ENCODE measurements at places on chromosomes 3 and 15.

DNA sequence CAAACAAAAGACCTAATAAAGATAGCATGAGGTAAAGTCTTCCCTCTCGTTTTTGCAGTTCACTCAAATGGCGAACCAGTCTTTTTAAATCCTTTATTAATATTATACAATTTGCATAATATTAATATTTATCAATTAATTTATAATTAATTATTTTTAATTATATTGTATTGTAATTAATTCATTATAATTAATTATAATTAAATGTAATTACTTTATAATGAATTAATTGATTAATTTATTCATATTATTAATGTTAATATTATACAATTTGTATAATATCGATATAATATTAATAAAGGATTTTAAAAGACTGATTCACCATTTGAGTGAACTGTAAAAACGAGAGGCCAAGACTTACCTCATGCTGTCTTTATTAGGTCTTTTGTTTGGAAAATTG lies 1045.4 kb upstream of the CADM2 start:
- no peak for DNase-seq

DNA sequence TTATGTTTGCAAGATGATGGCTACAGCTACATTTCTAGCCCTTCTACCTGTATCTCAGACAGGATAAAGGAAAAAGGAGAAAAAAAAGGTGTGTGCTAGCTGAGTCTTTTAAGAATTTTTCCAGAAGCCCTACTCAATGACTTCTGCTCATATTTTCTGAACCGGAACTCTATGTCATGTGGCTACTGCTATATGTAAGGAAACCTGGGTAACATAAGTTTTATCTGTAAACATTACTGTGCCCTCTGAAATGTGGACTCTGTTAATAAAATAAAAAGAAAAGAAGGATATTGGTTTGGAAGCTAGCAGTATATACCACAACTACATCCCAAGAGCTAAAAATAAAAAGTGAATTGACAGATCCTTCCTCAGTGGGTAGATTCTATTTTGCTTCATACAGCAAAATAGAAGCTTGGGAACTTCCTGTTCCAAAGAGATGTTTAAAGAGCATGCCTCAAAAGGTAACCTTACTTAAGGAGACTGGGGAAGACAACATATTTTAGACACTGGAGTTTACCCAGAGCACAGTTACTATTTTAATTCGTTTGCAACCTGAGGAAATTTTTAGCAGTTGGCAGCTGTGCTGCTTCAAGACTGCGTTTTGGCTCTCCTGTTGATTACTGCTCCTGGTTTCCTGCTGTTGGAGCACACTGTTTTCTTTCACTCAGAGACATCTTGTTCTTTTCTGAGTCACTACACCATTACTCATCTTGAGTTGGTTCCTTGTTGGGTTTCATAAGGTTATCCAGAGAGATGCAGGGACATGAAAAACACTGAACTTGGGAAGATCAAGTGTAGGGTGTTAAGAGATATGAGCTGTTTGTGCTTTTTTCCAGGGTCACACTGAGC lies 280.7 kb downstream of the NFKBIZ start:
- no peak for DNase-seq

- no peak for DNase-seq
Observed at GRCh38 chr3:39088889-39089288, 18.5 kb downstream of the GORASP1 start.

- DNase-seq: no peak
Observed at GRCh38 chr3:122060040-122060698, 5.0 kb downstream of the CD86 start.

DNA sequence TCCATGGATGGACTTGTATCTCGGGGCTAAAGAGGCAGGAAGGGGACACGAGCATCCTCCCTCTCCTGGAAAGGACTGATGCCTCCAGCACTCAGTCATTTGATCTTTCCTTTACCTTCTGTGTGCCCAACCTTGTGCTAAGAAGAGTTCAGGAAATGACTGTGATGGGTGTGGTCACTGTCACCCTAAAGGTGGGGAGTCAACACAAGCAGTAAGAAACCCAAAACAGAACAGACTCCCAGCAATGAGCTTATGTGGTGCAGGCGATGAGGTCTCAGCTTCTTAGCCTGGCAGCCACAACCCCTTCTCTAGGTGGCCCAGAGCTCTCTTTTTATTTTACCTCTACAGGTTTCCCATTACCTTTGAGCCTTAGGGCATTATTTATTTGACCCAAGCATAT lies 3.8 kb downstream of the MPI start:
- DNase-seq: peak; percentile 39

DNA sequence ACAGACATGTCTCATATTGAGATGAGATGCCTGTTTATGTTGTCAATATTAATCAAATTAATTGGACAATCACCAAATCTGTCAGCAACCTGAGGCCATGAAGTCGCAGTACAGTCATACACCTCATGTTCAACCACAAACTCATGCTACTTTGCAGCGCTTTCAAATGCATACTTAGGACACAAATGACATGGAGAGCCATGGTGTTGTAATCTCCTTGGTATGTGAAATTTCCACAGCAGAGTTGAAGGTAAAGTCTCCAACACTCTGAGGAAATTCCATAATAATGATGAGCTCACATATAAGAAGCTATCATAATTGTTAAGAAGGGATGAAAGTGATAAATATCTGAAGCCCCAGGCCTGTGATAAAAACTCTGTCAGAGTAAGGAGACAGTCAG lies 873.9 kb downstream of the MCTP2 start:
- no peak for DNase-seq

DNA sequence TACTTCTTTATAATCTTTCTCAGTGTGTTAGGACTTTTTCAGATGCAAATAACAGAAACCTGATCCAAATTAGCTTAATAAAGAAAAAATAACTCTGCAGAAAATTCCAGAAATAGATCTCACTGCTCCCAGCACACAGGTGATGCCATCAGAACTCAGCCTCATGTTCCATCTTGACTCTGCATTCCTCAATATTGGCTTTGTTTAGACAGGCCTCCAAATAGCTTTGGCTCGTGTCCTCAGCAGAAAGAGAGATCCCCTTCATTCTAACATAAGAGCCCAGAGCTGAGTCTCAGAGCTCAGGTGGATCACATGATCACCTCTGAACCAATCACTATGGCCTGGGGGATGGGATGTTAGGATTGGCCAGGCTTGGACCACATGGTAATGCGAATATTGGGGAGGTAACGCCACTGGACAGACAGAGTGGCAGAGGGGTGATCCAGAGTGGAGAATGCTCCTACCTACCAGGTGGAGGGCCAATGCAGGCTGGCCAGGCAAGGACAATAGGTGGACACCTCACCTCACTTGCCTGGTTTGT lies 46.6 kb upstream of the TBC1D21 start:
- DNase-seq: no peak

GRCh38 chr3:157922614-157923013 lies 183.6 kb downstream of the SHOX2 start:
- DNase-seq: no peak

DNA sequence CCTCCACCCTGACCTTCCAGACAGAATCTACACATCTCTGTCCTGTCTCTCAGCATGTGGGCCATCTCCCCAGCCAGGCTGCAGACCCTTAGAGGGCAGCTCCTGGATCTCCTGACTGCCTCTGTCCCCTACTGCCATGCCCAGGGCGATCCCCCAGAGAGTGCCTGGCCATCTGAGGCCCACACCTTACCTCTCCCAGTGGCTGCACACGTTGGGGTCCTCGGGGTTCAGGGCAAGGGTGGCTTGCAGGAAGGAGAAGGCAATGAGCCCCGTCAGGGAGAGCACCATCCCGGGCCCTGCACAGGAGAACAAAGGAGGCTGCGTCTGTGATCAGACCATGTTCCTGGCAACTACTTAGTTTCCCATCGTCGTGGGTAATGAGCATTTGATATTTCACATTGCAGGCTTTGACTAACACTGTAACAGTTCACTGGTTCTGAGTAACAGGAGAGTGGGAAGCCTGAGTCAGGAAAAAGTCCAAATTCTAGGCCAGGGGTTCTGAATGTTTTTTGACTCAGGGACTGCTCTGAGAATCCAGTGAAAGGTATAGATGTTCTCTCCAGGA lies 125.4 kb downstream of the MEGF11 start:
- DNase-seq: no peak

DNA sequence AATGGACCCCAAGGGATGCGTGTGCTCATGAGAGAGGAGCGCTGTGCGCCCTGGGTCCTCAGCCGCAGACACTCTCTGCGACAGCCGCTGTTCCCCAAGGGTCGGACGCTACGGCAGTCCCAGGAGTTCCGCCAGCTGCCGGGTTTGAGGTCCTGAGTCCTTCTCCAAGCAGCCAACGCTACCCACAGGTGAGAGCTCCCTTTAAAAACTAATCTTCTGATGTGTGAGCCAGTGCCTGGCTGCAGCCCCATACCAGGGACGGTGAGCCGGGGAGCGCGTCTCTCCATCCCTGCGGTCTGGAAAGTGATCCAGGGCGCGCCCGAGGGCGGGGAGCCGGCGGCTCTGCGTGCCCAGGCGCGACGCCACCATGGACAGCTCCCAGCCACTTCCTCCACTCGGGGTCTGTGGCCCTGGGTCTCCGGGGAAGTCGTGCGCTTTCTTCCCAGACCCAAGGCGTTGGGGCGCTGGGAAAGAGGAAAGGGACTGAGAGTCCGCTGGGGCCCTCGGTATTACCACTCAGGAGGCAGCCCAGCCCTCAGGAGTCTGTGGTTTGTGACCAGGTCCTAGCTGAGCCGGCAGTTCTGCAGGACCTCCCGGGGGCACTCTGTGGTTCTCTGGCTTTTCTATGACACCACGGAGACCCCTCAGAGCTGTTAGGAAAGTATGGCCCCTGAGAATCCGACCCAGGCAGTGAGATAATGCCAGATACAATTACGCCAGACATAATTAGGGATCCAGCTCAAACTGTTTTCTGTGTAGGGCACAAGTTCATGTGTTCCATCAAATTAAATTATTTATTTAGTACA lies 1.4 kb downstream of the CEMIP start:
- DNase-seq: peak; percentile 38

DNA sequence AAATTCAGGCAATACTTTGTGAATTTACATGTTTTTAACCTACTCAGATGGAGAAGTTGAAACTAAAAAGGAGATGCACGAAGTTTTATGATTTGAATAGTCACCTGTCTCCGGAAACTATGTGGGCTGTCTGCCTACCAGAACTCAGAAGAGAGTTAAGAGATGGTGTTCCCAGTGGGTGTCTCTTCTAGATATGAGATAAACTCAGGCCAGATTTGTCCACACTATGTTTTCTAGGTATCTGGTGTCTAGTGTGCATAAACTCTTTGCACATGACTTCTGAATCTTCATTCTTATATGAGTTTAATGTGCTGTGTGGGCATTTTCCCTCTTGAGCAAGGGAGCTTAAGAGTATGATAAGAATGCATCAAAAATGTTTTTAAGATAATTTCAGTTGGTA lies 222.8 kb downstream of the FOXP1 start:
- DNase-seq: peak; percentile 50

GRCh38 chr15:23877502-23878412 lies 190.7 kb upstream of the NDN start:
- peak; percentile 57 for DNase-seq

DNA sequence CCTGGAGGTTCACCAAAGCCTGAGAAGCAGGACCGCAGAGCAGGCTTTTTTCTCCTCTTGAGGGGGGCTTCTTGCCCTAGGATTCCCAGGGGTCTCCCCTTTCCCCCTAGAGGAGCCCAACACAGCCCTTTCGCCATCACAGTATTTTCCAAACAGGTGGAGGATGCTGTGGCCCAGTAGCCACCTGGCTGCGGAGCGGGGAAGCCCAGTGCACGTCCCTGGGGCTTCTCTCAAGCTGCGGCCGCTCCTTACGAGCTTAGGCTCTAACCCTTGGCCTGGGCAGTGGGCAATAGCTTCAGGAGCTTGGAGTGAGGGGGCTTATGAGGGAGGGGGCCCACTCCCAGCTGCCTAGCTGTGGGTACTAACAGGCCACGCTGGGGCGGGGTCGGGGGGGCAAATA lies 11.6 kb upstream of the DLL4 start:
- DNase-seq: no peak

GRCh38 chr3:66229931-66230330 lies 9.1 kb downstream of the SLC25A26 start:
- DNase-seq: no peak

DNA sequence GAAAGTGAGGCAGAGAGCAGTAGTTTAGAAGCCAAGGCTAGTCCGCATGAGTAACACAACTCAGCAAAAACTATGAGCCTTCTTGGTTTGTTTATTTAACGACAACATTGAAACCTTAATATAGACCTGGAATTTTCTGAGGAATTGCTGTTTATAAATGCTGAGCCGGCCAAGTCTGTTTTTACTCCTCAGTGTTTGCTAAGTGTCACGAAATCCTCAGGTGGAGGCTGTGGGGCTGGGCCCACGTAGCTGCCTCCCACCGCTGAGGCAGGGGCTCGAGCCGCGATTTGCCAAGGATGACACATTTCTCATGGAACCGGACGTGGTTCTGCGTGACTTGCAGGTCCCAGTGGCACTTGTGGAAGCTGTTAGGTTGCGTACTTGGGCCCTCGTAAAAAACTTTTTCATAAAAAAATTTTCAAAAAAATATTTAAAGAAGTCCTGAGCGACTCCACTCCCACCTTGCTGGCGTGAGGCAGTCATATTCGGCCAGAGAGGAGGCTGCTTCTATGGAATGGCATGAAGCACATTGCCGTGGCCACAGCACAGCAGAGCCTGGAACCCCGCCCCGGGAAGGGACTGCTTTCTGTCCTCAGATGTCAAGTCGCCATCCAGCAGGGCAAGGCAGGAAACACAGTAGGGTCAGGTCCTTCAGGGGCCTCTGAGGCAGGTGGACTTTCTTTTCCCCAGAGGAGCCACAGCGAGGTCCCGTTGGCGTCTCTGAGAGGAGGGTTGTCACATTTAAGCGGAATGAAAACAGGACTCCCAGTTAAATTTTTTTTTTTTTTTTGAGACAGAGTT lies 64.8 kb upstream of the PCSK6 start:
- DNase-seq: no peak

GRCh38 chr3:106004137-106004681 lies 135.4 kb upstream of the CBLB start:
- no peak for DNase-seq

- DNase-seq: no peak
Observed at GRCh38 chr3:164417955-164418354, 660.3 kb downstream of the SI start.

DNA sequence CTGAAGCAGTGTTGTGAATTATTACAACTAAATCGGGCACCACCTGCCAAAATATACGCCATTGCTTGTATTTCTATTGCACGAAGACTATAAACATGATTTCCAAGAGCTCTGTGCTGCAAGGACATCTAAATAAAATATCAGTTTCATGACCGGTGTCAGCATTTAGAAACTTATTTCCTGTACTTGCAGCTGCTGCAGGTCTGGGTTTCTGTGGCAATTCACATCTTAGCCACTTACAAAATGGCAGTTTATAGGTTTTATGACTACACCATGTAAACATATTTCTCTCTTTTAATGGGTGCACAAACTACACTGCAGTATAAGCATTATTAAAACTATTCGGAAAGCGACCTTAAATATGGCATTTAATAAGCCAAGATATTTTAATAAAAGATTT lies 359.4 kb downstream of the VPS13C start:
- no peak for DNase-seq

Measured in activated T-cell treated with anti-CD3 and anti-CD28 coated beads, Interleukin-2, amount 50 U/mL, for 72 hours (primary cell).